ENCODE measurements at places on chromosomes 3 and 15.

DNA sequence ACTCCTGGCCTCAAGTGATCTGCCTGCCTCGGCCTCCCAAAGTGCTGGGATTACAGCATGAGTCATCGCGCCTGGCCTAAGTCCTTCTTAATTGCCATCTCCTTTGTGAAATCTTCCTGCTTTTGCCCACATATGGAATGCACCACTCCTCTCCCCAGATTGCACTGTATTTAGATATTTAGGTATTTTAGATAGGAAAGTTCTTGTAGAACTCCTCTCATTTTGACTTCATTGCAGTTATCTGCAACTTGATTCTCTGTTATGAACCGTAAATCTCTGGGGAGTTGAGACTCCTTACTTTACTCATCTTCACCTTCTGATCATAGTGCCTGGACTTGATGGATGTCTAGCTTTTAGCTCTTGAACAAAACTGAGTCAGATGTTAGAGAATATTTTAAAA, 150.7 kb downstream of the AKAP13 start:
- no peak for DNase-seq

DNA sequence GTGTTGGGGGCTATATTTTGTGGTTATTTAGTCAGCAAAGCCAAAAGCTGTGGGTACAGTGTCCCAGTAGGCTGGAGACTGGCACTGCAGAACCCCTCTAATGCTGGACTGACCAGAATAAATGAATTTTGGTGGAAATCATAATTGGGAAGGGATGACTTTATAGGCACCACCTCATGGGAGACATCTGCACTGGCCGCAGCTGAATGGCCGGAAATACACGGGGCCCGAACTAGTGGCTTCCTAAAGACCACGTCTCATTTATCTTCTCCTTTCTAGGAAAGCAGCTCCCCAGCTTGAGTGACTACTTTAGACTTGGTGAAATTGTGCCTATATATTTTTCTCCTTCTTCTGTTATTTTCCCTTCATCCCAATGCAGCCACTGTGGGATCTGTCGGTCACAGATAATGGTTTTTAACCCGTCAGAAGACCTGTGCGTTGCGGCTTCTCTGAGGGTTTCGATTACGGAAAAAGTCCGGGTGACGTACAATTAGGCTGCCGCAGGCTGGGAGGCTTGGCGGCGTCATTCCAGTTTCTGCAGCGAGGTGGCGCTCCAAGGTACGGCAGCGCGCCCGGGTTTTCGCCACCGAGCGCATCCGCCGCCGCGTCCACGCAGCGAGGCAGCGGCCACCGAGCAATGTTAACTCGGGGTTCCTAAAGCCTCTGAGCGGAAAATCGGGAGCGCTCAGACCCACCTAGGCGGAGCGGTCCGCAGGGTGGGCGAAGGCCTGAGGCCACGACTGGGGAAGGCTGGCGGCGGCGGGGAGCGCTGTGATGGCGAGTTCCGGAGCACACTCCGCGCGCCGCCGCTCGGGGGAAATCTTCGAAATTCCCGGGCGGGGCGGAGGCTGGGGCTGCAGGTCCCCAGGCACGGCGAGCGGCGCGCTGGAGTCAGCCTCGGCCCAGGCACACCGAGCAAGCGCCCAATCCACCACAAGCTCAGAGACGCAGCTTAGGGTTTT, 26.3 kb downstream of the NR2F2 start:
- peak; percentile 83 for DNase-seq

DNA sequence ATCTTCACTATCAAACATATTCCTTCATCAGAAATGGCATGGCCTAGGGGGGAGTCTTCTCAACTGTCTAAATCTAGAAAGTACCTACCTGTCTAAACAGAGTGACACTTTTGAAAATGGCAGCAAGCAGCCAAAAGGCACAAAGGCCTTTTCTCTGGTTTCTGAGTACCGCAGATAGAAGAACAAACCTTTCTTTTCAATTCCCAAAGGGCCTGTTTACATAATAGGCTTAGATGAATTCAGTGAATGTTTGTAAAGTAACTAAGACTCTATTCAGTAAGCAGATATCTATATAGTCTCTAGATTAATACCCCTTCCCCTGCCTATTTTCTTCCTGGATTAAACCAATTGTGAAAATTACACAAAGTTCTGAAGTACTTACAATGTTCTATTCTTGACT, 7.1 kb downstream of the MYEF2 start:
- no peak for DNase-seq

DNA sequence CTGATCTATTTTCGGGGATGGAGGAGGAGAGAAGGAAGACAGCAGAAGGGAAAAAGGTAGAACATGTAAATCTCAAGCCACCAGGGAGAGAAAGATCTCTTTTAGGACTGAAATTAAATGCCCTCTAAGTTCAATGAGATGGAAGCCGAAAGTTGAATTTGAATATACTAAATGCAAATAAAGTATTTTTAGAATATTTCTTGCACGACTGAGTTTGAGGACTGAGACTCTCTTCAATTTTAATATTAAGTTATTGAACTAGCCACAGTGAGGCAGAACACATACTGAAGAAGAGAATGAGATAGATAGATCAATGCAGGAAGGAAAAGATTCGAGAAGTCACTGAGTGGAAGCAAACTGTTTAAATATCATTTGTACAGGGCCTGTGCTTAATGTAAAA, 399.9 kb upstream of the CBLB start:
- no peak for DNase-seq

DNA sequence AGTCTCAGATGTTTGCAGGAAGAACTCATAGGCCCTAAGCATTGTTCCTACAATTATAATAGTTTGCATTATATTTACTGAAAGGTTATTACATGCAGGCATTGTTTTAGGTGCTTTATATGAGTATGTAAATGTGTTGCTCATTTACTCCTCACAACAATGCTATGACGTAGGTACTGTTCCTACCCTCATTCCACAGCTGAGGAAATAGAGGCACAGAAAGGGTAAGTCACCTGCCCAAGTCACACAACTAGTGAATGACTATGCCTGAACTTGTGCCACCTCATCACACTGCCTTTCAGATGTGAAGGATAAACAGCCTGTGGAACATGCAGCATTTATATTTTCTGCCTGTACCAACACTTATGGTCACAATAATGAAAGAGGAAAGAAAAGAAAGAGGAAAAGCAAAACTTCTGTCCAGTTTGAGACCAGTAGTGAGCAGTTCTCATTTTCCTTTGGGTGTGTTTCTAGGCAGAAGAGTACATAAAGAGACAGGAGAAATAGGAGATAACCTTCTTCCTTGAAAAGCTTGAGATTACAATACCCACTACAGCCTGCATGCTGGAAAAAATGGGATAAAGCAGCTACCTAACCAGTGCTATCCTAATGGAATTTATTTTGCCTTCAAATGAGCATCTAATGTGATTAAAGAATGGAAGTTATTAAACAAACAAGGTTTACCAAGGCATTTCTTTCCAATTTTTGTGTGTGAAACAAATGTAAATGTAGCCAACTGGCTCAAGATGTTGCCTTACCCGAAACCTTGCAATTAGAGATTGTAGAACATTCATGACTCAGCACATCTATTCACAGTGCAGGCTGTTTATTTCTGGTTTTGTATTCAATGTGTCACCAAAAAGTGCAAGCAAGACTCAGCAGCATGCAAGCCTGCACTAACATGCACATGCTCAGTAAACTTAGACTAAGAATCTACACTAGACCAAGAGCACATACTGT, 20.5 kb upstream of the ENTPD3 start:
- no peak for DNase-seq

GRCh38 chr3:81295906-81296577, 465.4 kb downstream of the GBE1 start:
- no peak for DNase-seq

DNA sequence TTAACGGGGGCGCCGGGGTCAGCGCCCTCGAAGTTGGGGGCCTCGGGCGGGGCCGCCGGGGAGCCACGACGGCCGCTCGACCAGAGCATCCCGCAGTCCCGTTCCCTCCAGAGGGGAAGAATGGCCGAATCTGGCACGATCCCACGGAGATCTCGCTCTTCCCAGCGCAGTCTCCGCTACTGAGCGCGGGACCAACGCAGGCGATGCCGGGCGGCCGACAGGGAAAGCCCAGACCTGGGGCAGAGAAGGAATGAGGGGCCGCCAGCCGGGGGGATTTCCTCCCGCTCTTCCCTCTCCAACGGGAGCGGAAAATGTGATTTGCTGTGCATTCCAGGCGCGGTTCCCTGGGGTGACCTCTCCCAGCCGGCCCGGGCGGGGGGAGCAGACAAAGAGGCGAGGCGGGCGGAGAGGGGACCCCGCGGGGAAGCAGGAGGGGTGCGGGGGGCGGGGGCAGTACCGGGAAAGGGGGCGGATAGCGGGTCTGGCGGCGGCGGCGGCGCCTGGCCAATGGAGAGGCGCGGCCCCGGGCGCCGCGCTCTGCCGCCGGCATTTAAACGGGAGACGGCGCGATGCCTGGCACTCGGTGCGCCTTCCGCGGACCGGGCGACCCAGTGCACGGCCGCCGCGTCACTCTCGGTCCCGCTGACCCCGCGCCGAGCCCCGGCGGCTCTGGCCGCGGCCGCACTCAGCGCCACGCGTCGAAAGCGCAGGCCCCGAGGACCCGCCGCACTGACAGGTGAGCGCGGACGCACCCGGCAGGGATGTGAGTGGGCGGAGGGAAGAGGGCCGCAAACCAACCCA, at the start of gene GREM1:
GREM1 (plus strand) TSS at position 579 of the 801 bp plus-strand sequence. CDS start 12,687 bp downstream, outside the sequence.
- peak; percentile 65 for DNase-seq

Data from suppressor macrophage treated with lipopolysaccharide for 1 hour (primary cell).